ENCODE measurements at places on chromosomes 2 and 18. TPM values are rescaled to one million over a fixed set of nuclear protein-coding genes. Genes with fewer than 3 reads are reported as not detected.
A peak's percentile ranks its signal among the peaks of the same experiment; 100 is the strongest.

The CEBPZOS gene
- 46.3 TPM for polyA plus RNA-seq

The LINC00305 gene
- polyA plus RNA-seq = not detected

- no peak for DNase-seq
Observed at GRCh38 chr2:9573013-9573720, 17.5 kb upstream of the ADAM17 start.

The GALNT13 gene
- 0.63 TPM for polyA plus RNA-seq

DNA sequence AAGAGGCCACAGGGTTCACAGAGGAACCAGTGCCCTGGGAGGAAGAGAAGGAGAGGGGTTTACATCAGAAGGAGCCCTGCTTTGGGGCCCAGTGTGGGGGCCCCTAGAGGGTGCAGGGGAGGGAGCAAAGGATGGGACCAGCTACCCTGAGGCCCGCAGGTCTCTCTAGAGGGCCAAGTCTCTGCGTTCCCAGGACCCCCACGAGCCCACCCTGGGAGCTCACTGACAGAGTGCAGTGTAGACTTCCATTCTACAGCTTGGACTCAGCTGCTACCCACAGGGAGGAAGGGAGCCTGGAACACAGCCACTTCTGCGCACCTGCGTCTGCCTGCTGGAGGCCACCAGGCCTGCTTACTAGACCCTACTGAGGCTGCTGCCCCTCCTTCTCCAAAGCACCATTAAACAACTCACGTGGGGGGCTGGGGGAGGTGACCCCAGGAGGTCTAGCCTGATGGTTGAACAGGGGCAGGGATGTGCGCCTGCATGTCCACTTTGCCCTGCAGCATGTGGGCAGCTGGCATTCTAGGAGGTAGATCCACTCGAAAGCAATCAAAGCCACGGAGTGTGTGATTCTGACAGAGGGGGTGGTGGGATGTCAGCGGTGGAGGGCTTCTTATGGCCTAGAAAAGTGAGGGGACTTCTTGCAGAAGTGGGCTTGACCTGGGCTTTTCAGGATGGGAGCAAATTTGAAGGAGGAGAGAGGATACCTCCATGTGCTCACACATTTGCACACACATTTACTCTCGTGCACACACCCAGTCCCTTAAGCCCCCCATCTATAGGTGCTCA, 90.2 kb downstream of the ZFP36L2 start:
- DNase-seq = no peak

- DNase-seq = no peak
Observed at GRCh38 chr18:7545734-7546133, 21.4 kb upstream of the PTPRM start.

The EML6 gene
- 20.1 TPM for polyA plus RNA-seq

- DNase-seq = no peak
Observed at GRCh38 chr2:131659168-131659572, 131.5 kb downstream of the CCDC74A start.

DNA sequence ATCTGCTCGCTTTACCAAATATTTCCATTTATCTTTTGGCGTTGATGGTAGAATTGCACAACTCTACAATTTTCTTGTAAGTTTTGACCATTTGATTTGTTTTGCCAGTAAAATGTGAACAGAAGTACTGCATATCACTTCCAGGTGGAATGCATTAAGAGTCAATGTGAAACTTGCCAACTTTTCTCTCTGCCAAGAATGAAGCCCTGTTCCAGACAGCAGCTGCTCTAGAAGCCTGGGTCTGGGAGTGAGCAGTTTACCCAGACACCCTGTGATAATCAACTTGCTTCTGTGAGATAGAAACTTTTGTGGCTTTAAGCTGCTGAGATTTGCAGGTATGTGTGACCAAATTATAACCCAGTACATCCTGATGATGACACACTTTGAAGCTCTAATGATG, 115.9 kb upstream of the SYT4 start:
- peak; percentile 68 for DNase-seq

- no peak for DNase-seq
Observed at GRCh38 chr2:208937521-208937920, 486.3 kb upstream of the MAP2 start.

DNA sequence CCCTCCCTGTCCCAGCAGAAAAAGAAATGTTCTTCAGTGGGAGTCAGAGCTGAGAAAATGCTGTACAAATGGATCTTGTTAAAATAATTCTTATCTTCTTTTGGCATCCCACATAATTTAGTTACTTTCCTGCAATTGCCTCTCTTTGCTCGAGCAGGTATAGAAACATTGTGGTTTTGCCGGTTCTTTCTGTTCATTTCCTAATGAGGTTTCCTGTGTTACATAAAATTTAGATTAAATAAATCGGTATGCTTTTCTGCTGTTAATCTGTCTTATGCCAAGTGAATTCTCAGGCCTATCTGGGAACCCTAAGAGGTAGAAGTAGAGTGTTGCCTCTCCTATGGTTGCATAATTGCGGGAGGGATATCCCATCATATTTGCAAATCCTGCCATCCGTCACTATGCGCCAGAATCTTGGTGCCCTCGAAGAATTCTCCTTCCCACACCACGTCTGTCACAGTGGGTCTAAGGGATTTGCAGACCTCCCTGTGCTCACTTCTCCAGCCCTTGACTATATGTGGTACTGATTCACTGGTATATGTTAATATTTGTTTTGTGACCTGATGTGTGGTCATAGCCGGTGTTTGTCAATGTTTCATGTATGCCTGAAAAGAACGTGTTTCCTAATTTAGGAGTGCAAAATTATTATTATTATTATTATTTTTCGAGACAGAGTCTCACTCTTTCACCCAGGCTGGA, 12.2 kb upstream of the HDAC4 start:
- no peak for DNase-seq

DNA sequence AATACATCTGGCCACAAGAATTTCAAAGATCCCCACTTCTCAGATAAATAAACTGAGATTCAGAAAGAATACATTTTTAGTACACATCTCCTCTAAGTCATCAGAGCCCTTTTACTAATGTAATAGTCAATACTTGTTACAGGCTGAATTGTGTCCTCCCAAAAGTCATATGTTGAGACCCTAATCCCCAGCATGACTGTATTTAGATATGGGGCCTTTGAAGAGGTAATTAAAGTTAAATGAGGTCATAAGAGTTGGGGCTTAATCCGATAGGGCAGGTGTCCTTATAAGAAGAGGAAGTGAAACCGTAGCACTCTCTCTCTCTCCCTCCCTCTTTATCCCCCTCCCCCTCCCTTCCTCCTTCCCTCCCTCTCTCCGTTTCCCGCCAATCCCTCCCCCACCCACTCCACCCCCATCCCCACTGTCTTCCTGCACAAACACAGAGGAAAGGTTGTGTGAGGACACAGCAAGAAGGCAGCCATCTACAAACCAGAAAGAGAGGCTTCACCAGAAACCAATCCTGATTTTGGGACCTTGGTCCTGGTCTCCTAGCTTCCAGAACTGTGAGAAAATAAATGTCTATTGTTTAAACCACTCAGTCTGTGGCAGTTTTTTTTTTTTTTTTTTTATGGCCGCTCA, 66.6 kb upstream of the ZNF397 start:
- DNase-seq = no peak

GRCh38 chr2:6926071-6926732, 9.0 kb downstream of the RNF144A start:
- peak; percentile 78 for DNase-seq

DNA sequence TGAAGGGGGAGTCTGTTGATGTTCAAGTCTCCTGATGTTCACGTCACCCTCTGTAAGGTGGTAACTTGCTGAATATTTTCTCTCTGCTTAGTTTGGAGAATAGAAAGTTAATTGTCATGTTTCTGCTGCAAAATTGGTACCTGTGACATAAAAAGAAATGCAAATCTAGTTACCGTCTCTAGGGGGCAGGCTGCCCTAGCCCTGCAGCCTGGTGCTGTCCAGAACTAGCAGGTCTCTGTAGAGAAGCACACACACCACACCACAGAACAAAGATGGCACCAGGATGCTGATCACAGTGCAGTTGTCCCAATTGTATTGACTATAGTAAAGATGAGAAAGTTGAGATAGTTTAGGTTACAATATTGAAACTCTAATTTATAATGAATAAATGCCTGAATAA, 47.0 kb downstream of the SLC9A4 start:
- DNase-seq = peak; percentile 33

GRCh38 chr2:223368481-223368880, 233.7 kb downstream of the SCG2 start:
- DNase-seq = no peak

The THSD7B gene
- 0.65 TPM for polyA plus RNA-seq

The HOXD12 gene
- not detected for polyA plus RNA-seq

The REEP1 gene
- polyA plus RNA-seq = 44.1 TPM

The NPPC gene
- polyA plus RNA-seq = 0.95 TPM

- DNase-seq = no peak
Observed at GRCh38 chr2:194610297-194610696, 1046.7 kb upstream of the SLC39A10 start.

DNA sequence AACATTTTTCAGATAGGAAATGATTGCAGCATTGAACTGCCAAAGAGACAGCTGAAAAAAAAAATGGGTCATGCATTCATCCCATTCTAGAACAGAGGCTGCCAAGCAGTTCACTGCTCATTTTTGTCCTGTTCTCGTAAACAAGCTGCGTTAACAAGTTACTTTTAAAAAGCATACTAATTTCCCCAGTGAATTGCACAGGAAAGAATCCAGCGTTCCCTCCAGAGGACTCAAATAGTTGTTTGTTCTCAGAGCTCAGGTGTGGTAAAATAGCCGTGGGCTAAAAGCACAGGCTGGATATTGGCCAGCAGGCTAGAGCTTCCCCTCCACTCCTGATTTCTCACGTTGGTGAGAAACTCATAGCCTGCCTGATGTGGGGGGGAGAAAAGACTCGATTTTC, 76.1 kb upstream of the AQP4 start:
- DNase-seq = peak; percentile 13

The EPC2 gene
- 24.2 TPM for polyA plus RNA-seq

DNA sequence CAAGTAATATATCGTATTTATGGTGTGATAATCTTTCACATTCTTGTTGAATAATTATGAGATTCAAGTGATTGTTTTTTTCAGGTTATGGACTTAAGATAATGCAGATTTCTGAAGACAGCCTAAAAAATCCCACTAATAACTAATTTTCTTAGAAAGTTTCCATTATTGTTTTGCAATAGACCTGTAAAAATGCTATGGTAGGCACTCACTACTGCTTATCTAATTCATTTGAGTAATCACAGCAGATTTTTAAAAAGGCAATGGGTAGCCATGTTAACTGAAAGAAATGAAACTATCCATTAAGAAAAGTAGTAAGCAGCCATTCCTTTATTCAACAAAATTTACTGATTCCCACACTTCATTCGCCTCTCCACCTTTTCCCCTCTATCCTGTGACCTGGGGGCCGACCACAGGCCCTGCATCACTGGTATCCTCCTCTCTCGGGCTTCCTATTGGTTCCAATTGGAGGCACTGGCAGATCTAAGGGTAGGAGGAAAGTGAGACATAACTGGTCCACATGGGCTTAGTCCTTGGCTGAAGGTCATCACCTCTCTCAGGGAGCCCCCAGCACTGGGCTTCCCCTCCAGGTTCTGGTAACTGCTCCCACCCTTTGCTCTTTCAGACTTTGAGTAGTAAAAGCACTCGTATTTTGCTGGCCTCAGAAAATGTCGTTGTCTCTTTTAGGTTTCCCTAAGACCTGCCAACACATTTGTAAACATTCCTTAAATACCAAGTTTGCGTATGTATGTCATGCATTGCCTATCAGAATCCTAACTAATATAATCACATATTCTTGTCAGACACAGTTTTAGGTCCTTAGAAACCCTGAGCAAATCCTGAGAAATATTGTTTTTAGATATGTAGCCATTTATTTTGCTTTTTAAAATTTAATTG, 18.5 kb downstream of the RBMS1 start:
- no peak for DNase-seq

The RGPD3 gene
- not detected for polyA plus RNA-seq

DNA sequence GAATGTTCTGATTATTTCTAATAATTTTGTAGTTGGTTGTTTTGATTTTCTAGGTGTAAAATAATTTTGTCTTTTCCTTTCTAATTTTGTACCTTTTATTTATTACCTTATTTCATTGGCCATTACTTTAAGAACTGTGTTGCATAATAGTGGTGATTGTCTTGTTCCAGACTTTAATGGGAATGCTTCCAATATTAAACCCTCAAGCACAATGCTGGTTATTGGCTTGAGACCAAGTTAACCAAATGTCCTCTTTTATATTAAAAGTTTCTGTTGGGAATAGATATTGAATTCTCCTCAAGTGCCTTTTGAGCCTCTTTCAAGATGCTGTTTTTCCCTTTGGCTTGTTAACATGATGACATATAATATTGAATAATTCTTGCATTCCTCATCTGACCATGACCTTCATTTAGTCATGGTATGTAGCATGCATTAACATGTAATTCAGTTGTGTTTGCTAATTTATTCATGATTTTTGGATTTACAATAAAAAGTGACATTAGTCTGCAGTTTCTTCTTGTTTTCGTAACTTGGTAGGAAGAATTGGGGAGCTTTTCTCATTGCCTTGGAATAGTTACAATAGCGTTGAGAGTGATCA, 141.7 kb downstream of the DIS3L2 start:
- DNase-seq = no peak

The HSBP1L1 gene
- 3.3 TPM for polyA plus RNA-seq

DNA sequence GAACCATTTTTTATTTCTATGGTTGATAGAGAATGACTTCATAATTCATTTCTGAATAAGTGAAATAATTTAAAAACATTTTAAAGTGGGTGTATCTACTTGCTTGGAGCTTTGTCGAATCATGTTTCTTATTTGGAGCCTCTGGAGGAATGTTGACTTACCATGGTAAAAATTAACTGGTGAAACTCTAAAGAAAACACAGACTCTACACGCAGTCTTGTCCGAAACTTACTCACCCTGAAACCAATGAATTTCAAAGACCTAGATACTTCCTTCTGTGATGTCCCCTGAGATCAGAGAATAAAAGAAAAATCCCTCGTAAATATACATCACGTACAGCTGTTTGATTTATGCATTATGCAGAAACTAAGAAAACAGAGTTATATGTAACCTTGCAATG, 665.2 kb upstream of the NRXN1 start:
- DNase-seq = no peak

DNA sequence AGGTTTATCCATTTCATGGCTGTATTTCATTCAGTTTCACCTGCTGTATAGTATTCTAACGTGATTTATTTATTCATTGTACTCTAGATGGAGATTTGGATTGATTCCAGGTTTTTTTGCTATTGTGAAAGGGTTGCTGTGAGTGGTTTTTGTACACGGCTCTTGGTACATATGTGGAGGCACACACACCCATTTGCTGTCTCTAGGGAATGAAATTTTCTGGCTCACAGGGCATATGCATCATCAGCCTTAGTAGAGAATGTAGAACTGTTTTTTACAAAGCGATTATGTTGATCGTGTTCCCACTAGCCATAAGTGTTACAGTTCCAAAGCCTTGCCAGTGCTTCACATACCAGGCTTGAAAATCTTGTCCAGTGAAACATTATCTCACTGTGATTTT, 5.1 kb downstream of the SPTBN1 start:
- peak; percentile 26 for DNase-seq

The DUSP2 gene
- polyA plus RNA-seq = 7.3 TPM

DNA sequence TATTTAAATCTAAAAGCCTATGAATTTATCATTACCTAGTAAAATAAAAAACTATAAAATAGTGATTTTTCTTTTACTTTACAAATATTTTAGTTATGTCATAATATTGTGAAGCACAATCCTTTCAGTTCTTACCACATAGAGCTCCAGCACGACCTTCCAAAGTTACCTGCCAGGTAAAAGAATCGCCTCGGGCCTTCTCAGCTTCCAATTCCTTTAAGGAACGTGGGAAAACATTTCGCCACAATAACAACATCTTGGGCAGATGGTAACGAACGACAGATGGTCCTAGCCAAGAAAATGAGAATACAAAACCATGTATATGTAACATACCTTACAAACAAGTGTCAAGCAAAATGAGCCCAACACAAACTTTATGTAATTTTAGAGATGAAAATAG, 23.7 kb downstream of the HEATR5B start:
- no peak for DNase-seq

GRCh38 chr2:18339326-18339725, 221.1 kb downstream of the RDH14 start:
- DNase-seq = no peak

Measured in muscle of back (tissue), 13 donors.